ENCODE measurements at places on chromosomes 3 and 15.

- DNase-seq: no peak
These were observed 76.3 kb downstream of the SMARCC1 start for GRCh38 chr3:47705391-47705790.

DNA sequence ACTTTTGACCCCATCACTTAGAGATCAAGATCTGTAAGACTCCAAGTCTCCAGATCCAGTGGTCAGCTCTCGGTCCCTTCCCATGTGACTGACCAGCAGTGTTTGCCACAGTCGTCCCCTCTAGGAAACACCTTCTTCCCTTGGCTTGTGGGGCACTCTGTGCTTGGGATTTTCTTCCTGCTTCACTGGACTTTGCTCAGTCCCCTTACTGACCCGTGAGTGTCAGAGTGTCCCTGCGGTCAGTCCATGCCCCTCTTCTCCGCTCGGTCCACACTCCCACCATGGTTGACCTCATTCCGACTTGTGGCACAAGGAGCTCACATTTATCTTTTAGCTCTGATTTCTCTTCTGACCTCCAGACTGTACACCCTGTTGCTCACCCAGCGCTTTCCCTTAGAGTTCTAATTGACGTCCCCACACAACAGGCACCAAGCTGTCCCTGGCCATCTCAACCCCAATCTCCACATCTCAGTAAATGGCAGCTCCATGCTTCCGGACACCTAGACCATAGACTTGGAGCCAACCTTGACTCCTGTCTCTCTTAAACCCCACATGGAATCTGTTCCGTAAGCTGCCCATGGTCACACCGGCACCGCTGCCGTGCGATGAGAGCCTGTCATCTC, 67.9 kb downstream of the APBA2 start:
- no peak for DNase-seq

- no peak for DNase-seq
These were observed 495 bp downstream of the HYAL2 start for GRCh38 chr3:50322115-50322385.

DNA sequence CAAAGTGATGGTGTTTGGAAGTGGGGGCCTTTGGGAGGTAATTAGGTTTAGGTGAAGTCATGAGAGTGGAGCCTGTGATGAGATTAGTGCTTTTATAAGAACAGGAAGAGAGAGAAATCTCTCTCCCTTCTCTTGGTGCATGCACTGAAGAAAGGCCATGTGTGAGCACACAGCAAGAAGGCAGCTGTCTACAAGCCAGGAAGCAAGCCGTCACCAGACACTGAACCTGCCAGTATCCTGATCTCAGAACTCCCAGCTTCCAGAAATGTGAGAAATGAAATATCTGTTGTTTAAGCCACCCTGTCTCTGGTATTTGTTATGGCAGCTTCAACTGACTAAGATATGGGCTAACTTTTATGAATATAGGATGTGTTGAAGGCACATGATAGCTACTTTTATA, 72.6 kb downstream of the REC114 start:
- DNase-seq: no peak

DNA sequence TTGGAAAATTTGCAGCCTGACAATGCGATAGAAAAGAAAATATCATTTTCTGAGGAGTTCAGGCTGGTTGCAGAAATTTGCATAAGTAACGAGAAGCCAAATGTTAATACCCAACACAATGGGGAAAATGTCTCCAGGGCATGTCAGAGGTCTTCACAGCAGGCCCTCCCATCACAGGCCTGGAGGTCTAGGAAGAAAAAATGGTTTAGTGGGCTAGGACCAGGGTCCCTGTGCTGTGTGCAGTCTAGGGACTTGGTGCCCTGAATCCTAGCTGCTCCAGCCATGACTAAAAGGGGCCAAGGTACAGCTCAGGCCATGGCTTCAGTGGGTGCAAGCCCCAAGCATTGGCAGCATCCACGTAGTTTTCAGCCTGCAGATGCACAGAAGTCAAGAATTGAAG, 14.5 kb upstream of the AP4E1 start:
- DNase-seq: no peak

- DNase-seq: peak; percentile 75
These were observed at the start of gene FAIM for GRCh38 chr3:138608322-138609135. Gene FAIM, plus strand, starts transcription at chr3:138608771. Its CDS starts 10,956 bp downstream, at chr3:138619727.

DNA sequence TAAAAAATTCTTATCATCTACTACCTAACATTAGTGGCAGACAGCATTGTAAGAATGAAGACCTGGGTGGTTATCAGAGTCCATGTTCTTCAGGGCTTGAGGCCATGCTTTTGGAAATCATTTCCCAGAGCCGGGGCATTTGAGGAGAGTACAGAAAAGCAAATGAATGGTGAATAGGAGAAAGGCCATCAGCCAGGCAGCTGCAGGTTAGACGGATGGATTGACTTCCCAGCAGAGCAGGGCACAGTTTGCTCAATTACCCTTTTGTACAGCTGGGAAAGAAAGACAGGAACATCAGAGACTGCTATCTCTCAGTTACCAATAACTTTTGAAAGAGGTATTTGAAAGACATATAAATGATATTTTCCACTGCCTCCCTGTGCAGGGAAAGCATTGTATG, 135.6 kb downstream of the ALCAM start:
- no peak for DNase-seq

DNA sequence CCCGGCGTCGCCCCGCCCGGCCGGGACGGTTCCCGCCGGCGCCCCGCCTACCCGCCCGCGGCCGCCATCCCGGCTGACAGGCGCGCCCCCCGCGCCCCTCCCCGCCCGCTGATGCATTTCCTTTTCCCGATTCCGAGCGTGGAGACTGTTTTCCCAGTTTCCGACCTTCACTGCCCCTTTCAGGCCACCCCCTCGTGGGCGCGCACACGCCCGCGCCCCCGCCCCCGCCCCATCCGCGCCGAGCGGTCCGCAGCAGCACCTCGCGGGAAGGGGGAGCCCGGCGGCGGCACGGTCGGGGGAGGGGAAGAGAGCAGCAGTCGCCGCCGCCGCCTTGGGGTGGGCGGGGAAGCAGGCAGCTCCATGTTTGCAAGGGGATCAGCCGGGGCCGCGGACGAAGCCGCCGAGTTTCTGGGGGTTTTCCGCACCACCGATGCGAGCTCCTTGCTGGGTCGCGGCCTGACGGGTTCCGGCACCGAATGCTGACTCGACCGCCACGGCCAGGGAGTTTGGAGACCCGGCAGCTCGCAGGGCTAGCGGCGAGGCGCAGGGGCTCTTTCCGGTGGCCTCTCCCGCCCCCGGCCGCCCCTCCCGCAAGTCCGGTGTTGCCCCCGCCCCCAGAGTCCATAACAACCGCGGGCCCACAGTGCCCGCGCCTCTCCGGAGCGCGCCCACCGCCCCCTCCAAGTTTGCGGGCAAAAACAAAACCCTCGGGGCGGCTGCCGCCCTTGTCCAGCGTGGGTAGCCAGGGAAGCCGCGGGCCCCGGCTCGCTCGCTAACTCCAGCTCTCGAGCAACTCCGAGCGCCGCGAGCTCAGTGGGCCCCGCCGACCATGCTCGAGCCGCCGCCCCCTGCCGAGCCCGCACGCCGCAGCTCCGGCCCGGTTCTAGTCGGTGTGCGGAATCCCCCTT, 3.2 kb upstream of the SIN3A start:
- DNase-seq: peak; percentile 75

DNA sequence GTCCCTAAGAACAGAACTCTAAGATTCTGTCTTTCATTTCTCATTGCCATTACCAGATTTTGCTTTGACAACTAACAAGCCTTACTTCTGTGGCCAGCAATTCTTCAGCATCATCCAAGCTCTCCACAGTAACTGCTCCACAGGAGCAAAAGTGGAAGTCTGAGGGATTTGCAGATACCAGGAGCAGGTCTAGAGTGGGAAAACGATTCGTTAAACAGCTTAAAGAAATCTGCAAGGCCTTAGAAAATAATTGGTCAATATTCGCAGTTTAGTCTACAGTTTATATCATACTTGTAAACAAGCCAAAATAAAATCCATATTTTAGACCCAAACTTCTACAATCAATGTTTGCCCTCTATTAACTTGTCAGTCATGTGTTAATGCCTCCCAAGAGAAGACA, 24.1 kb downstream of the MYH15 start:
- DNase-seq: no peak

DNA sequence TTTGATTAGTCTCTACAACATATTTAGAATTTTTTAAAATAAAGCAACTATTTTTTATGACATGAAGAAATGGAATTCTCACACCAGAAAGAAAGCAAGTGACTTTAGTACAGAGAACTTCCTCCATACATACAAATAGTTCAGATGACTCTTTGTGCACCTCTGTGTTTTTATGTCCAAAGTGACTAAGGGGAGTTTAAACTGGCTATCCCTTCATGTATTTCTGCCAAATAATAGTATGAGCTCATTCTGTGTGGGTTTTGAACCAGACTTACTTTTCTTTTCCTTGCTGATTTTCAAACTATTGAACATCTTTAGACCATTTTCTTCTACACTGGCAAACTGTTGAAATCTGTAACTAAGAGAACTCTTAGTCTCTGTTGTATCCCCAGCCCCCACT, 196.3 kb downstream of the EPHA3 start:
- no peak for DNase-seq

DNA sequence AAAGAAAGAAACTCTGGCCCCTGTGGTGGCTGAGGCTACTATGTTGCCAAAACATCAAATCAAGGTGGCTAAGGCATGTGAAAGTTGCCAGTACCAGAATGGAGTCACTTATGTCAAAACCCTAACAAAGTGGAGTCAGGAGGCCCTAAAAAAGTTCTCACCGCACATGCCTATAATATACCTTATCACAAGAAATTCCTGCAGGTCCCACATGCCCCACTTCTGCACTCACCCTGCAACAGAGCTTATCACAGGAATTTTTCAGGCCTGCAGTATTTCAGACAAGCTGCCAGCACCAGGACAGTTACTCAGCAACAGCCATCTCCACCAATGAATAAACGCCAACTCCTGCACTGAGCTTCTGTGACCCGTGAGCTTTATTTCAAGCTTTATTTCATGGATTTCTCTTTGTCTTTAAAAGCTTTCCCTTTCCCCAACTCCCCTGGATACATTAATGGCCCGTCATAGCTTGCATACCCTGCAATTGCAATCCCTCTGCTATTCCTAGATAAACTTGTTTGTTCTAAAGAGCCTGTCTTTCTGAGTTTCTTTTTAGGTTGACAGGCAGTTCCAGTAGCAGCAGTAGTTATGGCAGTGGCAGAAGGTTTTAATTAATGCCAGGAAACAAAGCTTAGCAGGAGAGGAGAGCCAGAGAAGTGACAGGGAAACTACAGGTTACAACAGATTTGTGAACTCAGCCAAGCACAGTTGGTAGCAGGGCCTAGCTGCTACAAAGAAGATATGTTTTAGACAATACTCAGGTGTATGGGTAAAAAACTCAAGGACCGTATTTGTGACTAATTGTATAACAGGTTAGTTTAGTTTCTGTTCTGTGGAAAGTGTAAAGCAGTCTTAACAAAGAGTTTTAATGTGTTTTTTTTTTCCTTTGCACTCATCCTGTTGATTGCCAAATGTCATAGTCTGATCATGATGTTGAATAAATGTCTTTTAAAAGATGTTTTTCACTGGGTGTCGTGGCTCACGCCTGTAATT, 15.9 kb upstream of the TMEM42 start:
- DNase-seq: no peak

- peak; percentile 40 for DNase-seq
These were observed 4.8 kb upstream of the MECOM start for GRCh38 chr3:169668072-169668956.

DNA sequence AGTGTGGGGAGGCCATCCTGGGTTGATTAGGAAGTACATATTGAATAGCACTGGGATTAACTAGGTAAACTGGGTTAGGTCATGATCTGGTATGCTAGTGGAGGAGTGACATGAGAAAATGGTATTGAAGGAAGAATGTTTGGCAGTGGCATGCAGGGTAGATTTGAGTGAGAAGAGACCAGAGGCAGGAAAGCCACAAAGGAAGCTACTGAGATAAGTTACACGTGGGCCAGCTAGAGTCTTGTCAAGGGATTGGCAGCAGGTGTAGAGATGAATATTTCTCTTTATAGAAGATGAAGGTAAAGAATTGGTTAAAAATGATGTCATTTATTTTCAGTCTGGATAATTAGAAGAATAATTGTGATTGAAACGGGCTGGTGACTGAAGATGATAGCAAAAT, 91.0 kb upstream of the TPRG1 start:
- no peak for DNase-seq

GRCh38 chr3:172359231-172359630, 89.0 kb downstream of the GHSR start:
- no peak for DNase-seq

- DNase-seq: no peak
These were observed 15.5 kb downstream of the ZDHHC3 start for GRCh38 chr3:44960387-44961026.

DNA sequence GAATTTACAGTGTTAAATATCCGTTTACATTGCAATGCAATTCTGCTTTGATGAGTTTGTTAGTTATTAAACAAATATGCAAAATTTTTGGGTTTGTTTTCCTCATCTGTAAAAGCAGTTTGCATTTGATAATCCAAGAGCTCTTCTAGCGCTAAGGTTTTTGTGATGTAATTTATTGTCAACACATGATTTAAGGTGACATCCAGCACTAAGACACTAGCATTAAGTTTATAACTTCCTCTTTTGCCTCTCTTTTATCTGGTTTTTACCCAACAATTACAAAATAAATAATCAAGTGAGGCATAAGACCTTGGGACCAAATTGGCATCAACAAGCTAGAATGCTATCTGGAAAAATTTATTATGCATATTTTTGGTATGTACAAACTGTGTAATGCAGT, 969 bp upstream of the DNAJC19 start:
- no peak for DNase-seq

DNA sequence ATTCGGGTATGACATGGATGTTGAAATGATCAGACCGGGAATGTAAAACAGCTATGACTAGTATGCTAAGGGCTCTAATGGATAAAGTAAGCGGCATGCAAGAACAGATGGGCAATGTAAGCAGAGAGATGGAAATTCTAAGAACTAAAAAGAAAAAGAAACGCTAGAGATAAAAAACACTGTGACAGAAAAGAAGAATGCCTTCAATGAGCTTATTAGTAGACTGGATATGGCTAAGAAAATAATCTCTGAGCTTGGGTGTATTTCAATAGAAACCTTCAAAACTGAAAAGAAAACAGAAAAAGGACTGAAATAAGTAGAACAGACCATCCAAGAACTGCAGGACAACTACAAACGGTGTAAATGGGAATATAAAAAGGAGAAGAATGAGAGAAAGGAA, 101.2 kb downstream of the HES1 start:
- DNase-seq: no peak

GRCh38 chr3:149992416-149993058, 21.8 kb upstream of the PFN2 start:
- no peak for DNase-seq

GRCh38 chr15:79535536-79535935, 103.4 kb downstream of the MINAR1 start:
- DNase-seq: no peak

- no peak for DNase-seq
These were observed 53.8 kb upstream of the SPPL2A start for GRCh38 chr15:50819344-50819743.

DNA sequence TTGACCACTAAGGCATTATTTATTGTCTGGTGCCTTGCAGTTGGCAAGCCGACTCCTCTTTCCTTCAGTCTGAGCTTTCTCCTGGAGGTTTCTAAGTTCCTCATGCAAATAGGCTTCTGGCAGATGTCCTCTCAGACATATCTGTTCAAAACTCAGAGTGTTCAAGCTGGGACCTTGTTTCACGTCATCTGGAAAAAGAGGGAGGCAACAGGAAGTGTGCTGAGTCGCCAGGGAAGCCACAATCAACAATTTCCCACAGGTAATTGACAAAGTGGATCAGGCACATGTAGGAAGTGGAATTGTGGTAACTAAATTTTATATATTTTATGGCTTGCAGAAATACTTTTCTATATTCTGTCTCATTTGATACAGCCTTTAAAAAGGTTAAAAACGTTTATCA, 14.6 kb downstream of the SCG5 start:
- no peak for DNase-seq

All from transverse colon (tissue), 4 donors.